ENCODE measurements at places on chromosomes 3 and 15.

- DNase-seq: no peak
Observed at GRCh38 chr15:44468709-44469385, 41.4 kb downstream of the CTDSPL2 start.

- no peak for DNase-seq
Observed at GRCh38 chr3:123110282-123110975, 43.6 kb downstream of the PDIA5 start.

DNA sequence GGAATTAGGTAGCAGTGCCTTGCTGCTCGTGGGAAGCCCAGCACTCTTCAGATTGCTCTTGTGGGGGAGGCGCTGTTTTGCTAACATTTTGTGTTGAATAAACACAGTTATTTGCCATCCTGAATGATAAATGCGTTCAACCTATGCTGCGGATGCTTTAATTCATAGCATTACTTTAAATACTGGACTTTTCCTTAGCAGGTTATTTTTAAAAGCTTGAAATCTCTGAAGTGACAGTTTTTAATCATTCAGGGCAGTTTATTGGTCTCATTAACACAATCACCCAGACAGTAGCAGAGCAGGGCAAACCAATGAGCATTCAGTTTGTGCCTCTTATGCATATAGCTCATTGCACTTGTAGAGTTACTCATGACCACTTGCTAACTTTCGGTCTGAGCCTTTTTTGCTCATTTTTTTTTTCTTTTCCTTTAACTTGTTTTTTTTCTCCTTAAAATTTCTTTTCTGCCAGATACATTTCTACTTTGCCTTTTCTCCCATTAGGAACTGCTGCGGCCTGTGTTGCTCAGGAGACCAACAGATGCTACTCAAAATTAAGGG lies 5.2 kb downstream of the CACNA2D3 start:
- DNase-seq: no peak

DNA sequence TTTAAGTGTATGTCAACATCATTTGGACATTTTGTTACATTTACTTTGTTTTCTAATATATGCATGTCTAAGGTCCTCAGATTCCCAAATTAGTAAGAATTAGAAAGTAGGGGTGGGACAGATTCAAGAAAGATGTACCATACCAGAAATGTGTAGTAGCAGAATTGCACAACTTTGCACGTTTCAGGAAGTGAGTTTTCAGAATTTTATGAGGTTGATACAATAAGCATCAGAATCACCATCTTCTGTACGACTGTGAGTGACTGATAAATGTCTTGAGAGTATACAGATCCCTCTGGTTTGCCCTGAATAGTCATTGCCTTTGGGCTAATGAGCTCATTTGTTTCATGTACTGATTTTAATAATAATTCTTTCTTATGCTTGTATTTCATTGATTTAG lies 9.3 kb downstream of the ARIH2 start:
- DNase-seq: no peak

DNA sequence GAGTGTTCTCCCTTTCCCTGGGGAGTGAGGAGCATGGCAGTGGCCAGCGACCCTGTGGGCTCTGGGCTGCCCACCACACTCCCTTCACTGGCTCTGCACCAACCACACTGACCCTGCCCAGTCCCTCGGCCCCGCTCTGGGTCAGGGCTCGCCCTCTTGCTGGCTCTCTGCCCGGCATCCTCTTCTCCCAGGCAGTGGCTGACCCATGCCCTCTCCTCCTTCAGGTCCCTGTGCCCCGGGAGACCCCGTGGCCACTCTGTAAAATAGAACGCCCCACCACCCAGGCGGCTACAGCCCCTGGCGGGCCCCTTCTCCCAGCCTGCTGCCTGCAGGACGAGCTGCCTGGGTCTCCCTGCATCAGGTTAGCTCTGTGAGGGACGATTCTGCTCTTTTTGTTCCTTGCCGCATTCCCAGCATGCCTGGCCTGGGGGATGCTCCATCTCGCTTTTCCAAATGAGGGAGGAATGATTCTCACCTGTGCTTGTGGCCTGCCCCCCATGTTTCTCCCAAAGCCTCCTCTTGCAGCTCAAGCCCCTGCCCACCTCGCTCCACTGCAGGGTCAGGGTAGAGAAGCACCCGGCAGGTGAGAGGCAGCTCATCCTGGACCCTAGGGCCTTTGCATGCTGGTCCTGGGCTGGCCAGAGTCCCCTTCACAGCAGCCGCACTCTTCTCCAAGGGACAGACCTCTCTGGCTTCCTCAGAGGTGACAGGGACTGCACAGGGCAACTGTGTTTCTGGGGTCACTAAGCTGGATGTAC lies 14.5 kb upstream of the CFAP100 start:
- DNase-seq: no peak

DNA sequence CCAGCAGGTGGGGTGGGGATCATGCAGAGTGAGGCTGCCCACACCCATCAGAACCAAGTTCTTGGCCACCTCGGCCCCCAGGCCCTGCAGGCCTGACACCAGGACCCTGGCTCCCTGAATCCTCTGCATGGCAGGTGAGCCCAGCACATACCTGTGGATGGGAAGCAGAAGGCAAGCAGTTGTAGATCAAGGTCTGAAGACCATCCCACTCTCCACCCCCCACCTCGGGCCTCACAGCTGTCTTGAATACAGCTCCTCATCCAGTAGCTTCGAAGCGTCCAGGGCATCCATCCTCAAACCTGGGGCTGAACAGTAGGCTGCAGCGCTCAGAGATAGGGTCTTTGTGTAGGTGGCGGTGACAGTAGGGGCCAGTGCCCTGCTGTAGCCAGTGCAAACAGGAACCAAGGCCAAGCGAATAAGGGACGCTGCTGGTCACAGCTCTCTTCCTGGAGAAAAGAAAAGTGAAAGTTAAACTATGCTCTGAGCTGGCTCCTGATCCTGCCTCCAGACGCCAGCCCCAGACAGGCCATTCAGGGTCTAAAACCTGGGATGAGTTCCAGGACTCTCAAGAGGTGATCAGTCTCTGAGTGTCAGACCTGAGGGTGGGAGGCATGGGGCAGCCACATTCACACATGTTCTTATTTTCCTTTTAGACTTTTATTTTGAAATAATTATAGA lies at the start of gene UBA7:
TSS of gene UBA7 (minus strand) at position 457 of the 678 bp plus-strand sequence. CDS start at position 291, 166 bp downstream.
- DNase-seq: no peak

DNA sequence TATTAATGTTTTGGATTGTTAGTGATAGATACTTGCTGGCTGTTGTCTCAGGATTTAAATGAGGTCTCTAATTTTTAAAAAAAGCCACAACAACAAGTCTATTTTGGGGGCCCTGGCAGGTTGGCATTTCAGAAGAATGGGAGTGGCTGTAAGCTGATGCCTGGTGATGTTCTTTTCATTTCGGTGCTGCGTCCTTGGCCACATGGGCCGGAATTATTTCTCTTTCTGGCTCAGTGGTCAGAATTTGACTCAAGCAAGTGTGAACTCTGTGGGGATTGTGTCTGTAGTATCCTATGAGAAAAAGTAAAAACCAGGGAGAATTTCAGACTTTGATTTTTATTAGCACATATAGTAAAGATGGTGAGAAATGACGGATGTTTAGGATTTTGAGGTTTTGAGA lies 203.0 kb downstream of the AKAP13 start:
- DNase-seq: no peak

DNA sequence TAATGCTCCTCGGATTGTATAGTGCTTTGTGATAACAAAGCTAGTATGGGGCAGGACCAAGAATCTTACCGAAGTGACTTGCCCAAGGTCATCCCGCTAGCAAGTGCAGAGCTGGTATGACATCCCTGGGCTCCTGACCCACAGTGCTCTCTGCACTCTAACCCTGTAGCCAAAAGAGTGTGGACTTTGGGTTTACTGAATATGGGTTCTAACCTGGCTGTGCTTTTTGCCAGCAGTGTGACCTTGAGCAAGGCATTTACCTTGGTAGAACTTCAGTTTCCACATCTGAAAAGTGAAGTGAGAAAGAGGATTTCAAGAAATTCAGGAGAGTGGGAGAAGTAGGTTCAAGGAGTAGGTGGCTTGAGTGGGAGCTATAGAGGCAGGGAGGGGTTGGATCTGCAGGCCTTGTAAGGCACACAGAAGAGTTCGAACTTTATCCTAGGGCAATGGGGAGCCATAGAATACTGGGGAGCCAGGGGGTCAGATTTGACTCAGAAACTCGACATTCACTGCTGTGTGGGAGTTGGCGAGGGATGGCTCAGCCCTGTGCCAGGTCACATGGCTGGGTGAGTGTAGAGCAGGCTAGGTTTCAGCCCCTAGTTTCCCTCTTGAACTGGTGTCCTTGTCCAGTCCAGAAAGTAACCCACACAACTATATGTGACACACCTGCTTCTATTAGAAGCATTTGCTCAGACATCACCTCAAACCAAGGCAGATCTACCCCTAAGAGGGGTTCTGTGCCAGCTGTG lies 91.9 kb downstream of the RPLP1 start:
- no peak for DNase-seq

GRCh38 chr3:188187053-188187452 lies 33.1 kb downstream of the LPP start:
- no peak for DNase-seq

DNA sequence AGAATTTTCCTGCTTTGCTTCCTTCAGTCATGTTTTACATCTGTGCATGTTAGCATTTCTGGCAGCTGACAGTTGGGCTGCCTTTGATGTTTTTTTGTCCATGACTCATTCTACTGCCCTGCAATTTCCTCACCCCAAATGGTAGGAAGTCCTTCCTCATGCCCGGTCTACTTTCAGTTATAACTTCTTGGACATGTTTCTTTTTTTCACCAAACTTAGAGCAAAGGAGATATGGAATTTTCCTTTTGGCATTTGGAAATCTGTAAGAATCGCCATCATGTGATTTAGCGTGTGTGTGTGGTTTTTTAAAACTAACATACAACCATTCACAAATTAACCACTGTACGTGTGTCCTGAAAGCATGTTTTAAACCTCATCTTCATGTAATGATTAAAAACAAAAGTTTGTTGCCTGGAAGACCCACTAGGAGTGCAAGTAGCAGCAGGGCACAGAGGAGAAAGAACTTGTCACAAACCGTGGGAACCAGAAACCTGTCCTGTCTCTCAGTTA lies 430.7 kb upstream of the CFAP20DC start:
- no peak for DNase-seq

Measured in activated CD8-positive, alpha-beta memory T cell treated with anti-CD3 and anti-CD28 coated beads for 1 hour (primary cell).